ENCODE measurements at places on chromosomes 4 and X.

- no peak for DNase-seq
These were observed 182.1 kb upstream of the TET2 start for GRCh38 chr4:104964410-104965175.

- no peak for DNase-seq
These were observed 82.2 kb upstream of the BMP2K start for GRCh38 chr4:78693777-78694456.

DNA sequence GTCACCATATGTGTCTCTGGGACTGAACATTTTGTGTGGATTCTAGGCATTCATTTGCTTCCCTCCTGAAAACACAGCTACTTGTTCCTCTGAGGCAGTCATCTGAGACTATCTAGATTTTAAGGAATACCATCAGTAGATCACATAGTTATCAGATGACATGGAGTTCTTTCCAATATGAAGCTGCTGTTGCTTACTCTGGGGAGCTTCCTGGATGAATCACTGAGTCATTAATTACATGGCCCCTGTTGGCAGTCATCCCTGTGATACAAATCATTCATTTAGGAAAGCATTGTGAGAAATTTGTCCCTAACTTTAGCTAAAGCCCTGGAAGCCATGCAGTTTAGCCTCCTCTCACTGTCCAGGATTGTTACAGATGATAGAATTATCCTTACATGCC is 98.2 kb upstream of the ARSJ start:
- DNase-seq: no peak

DNA sequence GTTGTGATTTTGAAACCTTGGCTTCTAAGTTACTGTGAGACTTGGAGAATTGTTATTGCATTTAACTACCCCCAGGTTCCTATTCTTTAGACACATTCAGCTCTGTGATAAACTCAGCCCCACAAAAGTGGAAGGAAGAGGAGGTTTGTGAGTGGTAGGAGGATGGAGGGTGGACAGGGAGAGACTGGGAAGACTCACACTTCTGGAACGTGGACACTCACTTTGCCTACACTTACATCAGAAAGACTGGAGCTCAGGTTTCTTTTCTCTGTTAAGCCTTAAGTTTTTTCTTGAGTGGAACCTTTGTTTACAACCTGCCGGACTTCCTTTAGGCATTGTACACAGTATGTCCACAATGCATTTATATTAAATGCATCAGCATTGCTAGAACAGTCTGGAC is 99.0 kb downstream of the AREG start:
- DNase-seq: no peak

DNA sequence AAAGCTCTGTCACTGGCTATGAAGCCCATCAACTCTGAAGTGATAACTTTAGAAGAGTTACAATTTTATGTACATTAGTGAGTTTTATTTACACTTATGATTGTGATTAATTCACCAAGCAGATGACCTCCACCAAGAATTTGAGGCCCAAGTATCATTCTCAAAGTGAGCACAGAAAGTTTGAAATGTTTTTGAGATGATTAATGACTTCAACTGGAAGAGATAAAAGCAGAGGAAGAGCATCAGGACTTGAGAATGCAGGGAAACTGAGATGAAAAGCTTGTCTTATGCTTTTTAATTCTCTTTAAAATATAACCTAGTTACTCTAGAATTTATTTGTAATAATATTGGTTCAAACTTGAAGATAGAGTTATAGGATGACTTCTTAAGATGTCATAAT is 112.8 kb upstream of the H2AZ1 start:
- no peak for DNase-seq

- no peak for DNase-seq
These were observed 252.8 kb upstream of the SLC7A11 start for GRCh38 chr4:138494931-138495330.

- DNase-seq: no peak
These were observed 7.9 kb downstream of the NDNF start for GRCh38 chr4:121064482-121064881.

DNA sequence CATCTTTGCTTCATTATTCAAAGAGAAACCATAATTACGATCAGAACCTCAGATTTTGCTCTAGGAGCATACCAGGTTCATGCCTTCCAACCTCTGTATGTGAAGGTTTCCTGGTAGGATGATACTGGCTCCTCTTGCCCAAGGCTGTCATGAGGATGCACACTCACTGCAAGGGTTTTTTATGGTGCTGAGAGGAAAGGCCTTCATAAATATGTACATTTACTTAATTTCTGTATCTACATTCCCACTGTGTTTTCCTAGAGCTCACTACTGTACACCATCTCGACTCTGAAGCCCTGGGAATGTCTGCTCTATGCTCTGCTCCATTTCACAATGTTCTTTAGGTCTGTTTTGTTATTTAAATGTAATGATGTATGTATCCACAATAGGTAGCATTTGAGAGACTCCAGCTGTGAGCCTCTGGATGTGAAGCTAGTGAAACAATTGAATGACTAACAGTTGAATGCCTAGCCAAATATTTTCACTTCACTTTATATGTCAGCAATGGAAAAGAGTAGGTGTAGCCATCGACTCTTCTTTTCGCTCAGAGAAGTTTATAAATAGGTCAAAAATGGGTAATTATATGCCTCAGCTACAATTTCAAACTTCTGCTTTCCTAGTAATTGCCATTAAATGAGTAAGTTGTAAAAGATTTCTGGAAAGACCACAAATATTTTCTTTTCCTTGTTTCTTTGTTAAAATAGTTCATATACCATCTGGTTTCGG is 228.0 kb downstream of the PALLD start:
- no peak for DNase-seq

DNA sequence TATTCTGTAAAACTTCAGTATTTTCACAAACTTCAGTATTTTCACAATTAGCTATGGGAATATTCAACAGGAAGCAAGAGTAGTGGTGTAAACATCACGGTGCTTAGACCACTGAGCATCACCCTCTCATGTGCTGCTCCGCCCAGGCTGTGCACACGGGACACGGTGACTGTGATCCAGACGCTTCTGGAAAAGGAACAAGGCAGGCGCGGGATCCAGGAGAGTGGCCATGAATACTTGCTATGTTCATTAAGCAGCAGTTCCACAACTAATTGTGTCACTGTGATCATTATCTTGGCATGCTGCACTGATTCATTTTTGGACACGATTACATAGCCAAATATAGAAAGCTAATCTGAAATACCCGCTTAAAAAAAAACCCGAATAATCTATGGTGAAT is 19.6 kb upstream of the FAT1 start:
- DNase-seq: no peak

GRCh38 chr4:77358315-77358928 is 201.4 kb downstream of the CCNG2 start:
- no peak for DNase-seq

GRCh38 chr4:53912766-53913497 is 151.5 kb downstream of the CHIC2 start:
- no peak for DNase-seq

- DNase-seq: no peak
These were observed 287.2 kb downstream of the OPHN1 start for GRCh38 chrX:68146054-68146453.

GRCh38 chrX:1451251-1451660 is 1.5 kb downstream of the ASMTL start:
- no peak for DNase-seq

- no peak for DNase-seq
These were observed 664.2 kb downstream of the ADGRL3 start for GRCh38 chr4:61864286-61864685.

DNA sequence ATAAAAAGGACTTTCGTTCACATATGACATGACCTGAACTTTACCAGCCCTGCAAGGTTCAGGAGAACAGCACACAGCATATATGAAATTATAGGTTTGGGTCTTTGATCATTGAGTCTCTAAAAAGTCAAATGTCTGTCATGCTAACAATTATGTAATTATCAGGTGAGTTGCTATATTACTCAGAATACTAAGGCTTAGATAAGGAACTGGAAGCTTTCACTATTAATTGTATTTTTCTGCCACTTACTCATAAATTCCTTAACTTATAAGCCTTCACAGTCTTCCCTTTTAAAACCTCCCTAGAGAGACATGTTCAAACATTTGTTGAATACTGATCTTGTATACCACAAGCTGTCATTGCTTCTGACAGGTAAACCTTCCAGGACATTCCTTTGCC is 292.8 kb upstream of the MAGEB2 start:
- DNase-seq: no peak

DNA sequence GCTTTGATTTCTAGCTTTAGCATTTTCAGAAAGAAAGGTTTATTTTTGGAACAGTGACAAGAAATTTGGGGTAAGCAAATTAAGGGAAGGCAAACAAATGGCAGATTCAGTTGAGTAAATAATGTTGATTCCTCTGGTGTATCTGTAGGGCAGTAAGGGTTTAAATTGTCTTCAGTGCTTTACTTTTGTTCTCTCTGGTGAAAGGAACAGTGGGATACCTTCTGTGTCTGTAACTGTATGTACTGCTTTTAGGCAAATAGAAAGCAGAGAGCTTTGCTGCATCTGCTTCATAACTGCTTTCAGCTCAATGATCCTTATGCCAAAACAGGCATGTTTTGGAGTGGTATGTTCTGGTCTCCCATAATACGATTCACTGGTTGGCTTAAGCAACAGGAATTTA is 932.1 kb upstream of the SLIT2 start:
- DNase-seq: no peak

DNA sequence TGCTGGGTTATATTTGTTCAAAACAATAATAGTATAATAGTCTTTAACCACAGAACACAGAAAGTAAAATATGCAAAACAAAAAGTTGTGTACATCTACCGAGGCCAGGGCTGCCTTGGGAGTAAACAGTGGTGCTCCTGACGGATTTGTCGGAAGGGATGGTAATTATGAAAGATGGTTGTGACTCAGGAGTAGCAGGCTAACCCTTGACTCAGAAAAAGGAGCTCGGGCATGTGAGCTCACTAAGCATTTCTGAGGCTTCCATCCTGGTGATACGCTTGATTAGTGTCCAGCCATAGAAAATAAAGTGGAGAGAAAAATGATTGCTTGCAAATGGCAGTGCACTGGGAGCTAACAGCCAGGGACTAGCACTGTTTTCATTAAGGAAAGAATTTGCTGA is 53.2 kb upstream of the SPANXB1 start:
- no peak for DNase-seq

- no peak for DNase-seq
These were observed 709 bp downstream of the GPAT3 start for GRCh38 chr4:83536362-83537272.

- no peak for DNase-seq
These were observed 151.2 kb downstream of the NAA11 start for GRCh38 chr4:79174490-79175252.

DNA sequence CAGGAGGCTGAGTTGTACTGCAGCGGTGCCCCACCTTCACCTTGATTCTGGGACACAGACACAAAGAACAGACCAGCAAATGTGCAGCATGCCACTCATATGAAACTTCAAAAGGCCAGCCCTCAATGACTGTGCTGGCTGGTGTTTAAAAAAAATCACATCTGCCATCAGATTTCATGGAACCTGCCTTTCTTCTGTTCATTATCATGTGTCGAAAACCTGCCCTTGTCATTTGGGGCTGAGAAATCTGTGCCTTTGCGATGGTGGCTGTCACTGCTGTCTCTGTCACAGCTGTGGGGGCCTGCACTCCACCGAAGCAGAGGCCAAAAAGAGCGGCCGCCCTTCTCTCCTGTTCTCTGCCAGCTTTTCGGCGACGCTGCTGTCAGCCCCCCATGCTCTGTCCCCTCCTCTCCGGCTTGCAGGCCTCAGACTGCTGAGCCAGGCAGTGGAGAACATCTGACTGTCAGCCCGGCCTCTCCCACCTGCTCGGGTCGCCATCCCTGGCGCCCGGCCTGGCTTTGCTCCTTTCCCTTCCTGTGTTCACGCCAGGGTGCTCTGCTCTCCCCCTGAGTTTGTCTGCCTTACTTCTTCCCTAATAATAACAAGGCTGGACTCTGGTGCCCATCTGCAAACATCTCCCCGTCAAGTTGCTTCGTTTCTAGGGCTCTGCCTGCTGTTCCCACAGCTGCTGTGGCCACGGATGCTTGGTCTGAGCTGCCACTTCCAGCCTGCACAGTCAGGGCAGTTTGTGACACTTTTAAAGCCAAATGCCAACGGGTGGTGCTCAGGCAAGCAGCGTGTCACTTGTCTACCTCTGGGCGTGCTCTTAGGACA is 355.2 kb downstream of the UNC5C start:
- no peak for DNase-seq

DNA sequence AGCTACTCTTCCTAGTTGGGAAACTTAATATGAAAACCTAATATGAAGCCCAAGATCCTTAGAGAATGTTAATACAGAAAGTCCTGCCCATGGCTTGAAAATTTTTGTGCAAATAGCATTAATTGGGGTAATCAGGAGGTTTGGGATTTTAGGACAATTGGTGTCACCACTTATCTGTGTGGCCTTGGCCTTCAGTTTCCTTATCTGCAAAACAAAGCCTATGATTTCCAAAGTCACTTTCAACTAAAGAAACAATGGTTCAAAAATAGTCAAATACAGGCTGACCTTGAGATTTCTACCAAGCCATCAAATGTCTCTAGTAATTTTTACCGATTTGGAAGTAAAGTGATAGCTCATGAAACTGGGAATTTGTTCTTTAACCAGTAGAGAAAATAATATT is 40.2 kb upstream of the FAM9C start:
- DNase-seq: no peak

GRCh38 chr4:177265729-177266128 is 43.9 kb upstream of the NEIL3 start:
- DNase-seq: no peak

- peak; percentile 55 for DNase-seq
These were observed 113.8 kb downstream of the ADRA2C start for GRCh38 chr4:3879681-3880614.

GRCh38 chr4:14259936-14260335 is 632.4 kb upstream of the BOD1L1 start:
- DNase-seq: no peak

DNA sequence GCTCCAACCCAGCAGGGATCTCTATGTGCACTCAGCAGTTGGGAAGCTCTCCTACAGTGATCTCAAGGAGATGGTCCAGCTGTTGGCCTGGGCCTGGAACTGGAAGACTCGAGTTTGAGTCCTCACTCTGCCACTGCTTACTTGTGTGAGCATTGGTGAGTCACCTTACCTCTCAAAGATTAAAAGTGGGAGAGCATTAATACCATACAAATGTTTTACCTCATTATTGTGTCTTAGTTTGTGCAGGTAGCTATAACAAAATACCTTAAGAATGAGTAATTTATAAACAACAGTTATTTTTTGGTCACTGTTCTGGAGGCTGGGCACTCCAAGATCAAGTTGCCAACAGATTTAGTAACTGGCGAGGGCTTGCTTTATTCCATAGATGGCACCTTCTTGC is 21.4 kb upstream of the ZNF827 start:
- no peak for DNase-seq

DNA sequence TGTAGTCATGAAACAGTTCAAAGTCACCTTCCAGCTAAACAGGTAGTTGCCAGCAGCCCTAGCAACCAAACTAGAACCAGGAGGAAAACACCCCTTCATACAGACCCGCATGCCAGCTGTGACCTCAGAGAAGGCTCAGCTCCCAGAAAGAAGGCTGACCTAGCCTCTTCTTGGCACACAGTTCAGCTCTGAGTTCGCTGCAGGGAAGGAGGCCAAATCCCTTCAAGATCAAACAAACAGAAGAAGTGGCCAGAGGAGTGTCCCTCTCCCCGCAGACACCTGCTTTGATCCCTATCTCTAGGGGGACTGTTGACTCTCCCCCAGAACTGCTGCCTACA is 56.0 kb downstream of the HADH start:
- DNase-seq: no peak

Measured in memory B cell (primary cell).